ENCODE measurements at places on chromosomes 7 and 10. TPM values are rescaled to one million over a fixed set of nuclear protein-coding genes. Genes with fewer than 3 reads are reported as not detected.

Gene ZDHHC4
- total RNA-seq, result 53.7 TPM

DNA sequence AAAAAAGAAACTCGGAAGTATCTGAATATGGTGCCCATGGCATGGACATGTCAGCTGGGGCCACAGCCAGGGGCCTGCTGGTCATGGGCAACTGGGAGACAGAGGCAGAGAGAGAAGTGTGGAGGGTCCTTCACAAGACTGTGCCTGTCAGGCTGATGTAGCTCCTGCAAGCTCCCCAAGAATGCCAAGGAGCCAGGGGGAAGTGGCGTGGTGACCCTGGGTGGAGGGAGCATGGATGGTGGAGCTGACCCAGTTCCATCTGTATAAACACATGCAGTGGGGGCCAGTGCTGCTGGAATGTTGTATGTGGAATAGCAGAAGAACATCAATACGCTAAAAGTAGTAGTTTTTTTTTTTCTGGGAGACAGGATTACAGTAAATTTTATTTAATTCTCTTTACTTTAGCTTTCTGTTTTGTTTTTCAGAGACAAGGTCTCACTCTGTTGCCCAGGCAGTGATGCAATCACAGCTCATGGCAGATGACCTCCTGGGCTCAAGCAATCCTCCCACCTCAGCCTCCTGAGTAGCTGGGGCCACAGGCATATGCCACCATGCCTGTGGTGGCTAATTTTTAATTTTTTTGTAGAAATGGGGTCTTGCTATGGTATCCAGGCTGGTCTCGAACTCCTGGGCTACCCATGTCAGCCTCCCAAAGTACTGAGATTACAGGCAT is 10.5 kb upstream of the ZMIZ2 start:
- DNase-seq, result no peak

Gene CTAGE4
- total RNA-seq, result 1.4 TPM

DNA sequence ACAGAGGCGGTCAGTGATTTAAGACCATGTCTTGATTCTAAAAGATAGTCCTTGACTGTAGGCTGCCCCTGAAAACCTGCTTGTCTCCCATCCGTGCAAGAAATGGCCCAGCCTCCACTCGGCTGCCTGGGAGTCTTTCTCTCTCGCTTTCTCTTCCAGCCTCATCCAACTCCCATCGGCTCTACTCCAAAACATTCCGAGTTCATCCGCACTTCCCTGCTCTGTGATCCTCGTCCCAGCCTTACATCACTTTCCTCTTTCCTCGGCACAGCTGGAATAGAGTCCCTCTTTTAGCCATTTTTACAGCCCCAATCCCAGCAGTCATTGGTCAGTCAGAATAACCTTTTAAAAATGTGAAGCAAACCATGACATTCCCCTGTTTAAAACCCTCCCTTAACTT is 135.1 kb downstream of the TAX1BP1 start:
- no peak for DNase-seq

Gene FAM180A
- total RNA-seq, result 1.5 TPM

- no peak for DNase-seq
Observed at GRCh38 chr7:99380032-99380822, 5.7 kb downstream of the ARPC1B start.

Gene COL1A2
- 364 TPM for total RNA-seq

Data from ovary (tissue), 10 donors.